Neuronal stem cell (in vitro differentiated cells): ENCODE measurements at places on chromosomes 12 and 14.

GRCh38 chr14:23044840-23045239 lies 2.8 kb downstream of the PSMB11 start:
- no peaks in the 10 kb centered on the region for H3K27me3 ChIP-seq
- peaks cover 5% of the 10 kb centered on the region for H3K4me1 ChIP-seq
- no peak overlapping the region for H3K4me3 ChIP-seq
- H3K36me3 ChIP-seq = peaks cover 16% of the 10 kb centered on the region
- no peak overlapping the region for H3K27ac ChIP-seq
- no peak for DNase-seq

GRCh38 chr14:53517270-53517960 lies 364.3 kb upstream of the DDHD1 start:
- H3K27ac ChIP-seq = no peak overlapping the region
- no peak for DNase-seq
- H3K4me1 ChIP-seq = no peaks in the 10 kb centered on the region
- no peaks in the 10 kb centered on the region for H3K36me3 ChIP-seq

DNA sequence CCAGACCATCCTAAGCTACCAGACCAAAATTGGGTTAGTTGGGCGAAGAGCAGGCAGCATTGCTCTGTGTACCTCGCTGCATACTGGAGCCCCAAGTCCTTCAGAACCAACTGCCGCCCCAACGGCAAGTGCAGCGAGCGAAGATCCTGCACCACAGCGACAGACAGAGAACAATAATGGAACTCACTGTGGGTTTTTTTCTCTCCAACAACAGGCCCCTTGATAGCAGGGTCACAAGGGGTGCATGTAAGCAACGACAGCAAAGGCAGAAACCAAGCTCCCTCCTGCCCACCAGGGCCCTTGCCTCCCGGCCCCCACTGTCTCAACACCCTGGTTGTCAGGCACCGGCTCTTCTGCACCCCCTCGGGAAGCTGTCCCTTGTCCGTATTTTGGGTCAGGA lies 39.0 kb downstream of the RNF34 start:
- no peaks in the 10 kb centered on the region for H3K4me1 ChIP-seq
- peaks cover 57% of the 10 kb centered on the region for H3K36me3 ChIP-seq
- no peak overlapping the region for H3K4me3 ChIP-seq
- H3K27ac ChIP-seq = no peak overlapping the region
- no peaks in the 10 kb centered on the region for H3K27me3 ChIP-seq

- peaks cover 8% of the 10 kb centered on the region for H3K4me1 ChIP-seq
- H3K27ac ChIP-seq = no peak overlapping the region
- no peaks in the 10 kb centered on the region for H3K27me3 ChIP-seq
- peak; percentile 38 for DNase-seq
Measured at GRCh38 chr12:119803381-119803791, 73.7 kb downstream of the CIT start.

DNA sequence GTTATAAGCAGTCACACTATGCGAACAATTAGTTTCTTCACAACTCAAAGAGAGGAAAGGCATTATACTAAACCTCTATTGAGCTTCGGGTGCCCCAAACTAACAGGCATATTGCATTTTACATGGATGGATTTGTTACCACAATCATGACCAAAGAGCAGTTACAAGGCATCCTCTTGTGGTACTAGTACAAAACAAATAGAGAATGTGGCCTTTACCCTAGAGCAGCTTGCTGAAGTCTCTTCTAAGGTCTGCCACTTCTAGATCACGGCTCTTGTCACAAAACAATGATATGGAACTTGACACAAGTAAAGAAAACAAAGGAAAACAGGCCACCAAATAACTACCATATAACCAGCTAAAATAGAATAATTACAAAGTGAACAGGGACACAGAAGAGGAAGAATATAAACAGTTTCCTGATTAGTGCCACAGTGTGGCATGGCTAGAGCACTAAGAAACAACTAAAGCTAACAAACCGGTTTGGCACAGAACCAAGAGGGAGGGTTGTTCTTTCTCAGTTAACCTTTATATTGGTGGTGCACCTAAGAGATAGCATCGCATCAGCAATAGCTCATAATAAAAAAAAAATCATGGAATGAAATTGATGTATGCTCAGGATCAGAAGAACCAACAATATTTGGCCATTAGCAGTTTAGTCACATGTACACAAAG lies 209.7 kb upstream of the ATP2B1 start:
- H3K27ac ChIP-seq = no peak overlapping the region
- no peak for DNase-seq
- no peaks in the 10 kb centered on the region for H3K27me3 ChIP-seq
- no peak overlapping the region for H3K4me3 ChIP-seq
- H3K36me3 ChIP-seq = no peaks in the 10 kb centered on the region

- no peak for DNase-seq
- no peaks in the 10 kb centered on the region for H3K4me1 ChIP-seq
- no peaks in the 10 kb centered on the region for H3K36me3 ChIP-seq
- no peak overlapping the region for H3K27ac ChIP-seq
- no peaks in the 10 kb centered on the region for H3K27me3 ChIP-seq
- H3K4me3 ChIP-seq = no peak overlapping the region
Measured at GRCh38 chr12:103036581-103037214, 79.2 kb downstream of the ASCL1 start.

DNA sequence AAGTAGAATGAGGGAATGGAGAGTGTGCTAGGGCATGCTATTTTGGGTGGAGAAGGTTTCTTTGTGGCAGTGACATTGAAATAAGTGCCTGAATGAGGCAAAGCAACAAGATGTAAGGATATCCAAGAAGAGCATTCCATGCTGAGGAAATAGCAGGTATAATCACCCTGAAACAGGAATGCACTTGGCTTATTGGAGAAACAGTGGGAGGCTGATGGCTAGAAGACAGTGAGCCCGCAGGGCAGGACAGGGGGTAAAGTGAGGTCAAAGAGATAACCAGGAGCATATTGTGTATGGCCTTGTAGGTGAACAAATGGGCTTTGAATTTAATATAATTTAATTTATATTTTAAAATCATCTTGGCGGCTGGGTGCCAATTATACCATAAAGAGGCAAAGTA lies 877.0 kb downstream of the DIO2 start:
- no peaks in the 10 kb centered on the region for H3K36me3 ChIP-seq
- H3K27ac ChIP-seq = peak overlapping the region; percentile 52

DNA sequence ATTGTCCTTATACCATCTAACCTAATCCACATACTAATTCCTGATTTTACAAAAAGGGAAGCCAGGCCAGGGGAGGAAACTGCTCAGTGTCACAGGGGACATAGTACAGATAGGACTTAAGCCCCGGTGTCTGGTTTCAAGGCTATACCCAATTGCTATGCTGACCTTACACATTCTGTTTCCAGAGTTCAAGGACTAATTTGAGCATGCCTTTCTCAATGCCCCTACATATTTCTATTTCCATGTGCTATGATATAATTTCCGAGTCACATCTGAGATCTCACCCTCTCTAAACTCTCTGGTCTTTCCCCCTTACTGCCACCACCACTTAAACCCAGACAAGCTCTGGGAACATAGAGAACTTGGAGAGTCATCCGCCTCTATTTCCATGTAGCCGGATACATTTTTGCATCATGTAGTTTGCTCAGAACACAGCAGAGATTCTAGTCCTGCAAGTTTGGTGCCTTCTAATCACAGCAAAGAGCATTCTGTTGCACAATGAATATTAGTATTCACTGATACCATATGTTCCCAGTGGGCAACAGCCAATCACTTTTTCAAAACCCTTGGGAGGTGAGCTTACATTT lies 34.2 kb downstream of the PPM1H start:
- no peak for DNase-seq
- H3K36me3 ChIP-seq = no peaks in the 10 kb centered on the region
- no peak overlapping the region for H3K27ac ChIP-seq
- no peak overlapping the region for H3K4me3 ChIP-seq
- no peaks in the 10 kb centered on the region for H3K4me1 ChIP-seq
- H3K27me3 ChIP-seq = no peaks in the 10 kb centered on the region

DNA sequence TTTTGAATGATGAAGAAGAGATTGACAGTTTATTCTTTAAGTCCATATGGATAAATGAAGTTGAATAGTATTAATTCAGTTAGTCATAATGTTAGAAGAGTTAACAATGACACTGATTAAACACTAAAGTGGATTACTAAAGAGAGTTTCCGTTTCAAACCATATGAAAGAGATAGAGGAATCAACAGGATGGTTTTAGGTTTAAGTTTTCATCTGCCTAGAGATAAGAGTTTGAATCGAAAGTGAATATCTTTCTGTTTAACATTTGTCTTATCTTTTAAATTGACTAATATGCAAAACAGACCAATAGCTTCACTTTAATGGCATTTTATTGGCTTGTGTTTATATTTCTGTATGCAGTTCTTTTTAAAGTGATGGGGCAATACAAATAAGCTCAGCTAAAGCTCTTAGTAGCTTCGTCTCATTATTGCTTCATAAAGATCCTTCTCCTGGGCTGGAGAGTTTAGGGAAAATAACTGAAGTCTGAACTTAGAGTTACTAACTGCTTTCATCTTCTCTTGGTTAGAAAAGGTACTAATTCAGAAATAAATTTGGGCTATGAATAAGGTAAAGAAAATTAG lies 66.0 kb downstream of the MIPOL1 start:
- H3K36me3 ChIP-seq = no peaks in the 10 kb centered on the region
- no peaks in the 10 kb centered on the region for H3K4me1 ChIP-seq
- H3K27ac ChIP-seq = no peak overlapping the region
- H3K4me3 ChIP-seq = no peak overlapping the region
- DNase-seq = no peak

- H3K27me3 ChIP-seq = no peaks in the 10 kb centered on the region
- no peak overlapping the region for H3K4me3 ChIP-seq
- DNase-seq = peak; percentile 43
- no peaks in the 10 kb centered on the region for H3K4me1 ChIP-seq
- H3K36me3 ChIP-seq = no peaks in the 10 kb centered on the region
Measured at GRCh38 chr12:80763874-80764273, 47.2 kb downstream of the MYF5 start.

DNA sequence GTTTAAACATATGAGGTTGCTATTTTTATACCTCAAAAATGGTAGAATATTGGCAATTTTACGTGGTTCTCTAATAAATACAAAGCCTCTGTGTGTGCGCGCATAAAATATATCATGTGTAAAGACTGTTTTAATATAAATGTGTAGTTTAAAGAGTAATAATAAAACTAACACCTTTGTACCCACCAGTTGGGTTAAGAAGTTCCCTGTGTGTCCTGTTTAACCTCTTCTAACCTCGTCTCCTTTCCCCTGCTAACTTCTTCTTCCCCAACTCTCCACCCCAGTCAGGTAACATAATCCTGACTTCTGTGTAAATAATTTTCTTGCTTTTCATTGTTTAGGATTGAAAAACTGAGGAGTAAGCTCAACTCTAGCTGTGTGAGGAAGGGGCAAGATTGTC lies 47.6 kb upstream of the PSMA6 start:
- H3K4me1 ChIP-seq = no peaks in the 10 kb centered on the region
- no peak overlapping the region for H3K4me3 ChIP-seq
- peaks cover 5% of the 10 kb centered on the region for H3K36me3 ChIP-seq

GRCh38 chr12:108839018-108839889 lies 18.1 kb downstream of the SSH1 start:
- H3K27me3 ChIP-seq = no peaks in the 10 kb centered on the region
- DNase-seq = no peak
- peaks cover 14% of the 10 kb centered on the region for H3K4me1 ChIP-seq
- no peak overlapping the region for H3K27ac ChIP-seq

GRCh38 chr14:63875311-63875710 lies 22.5 kb downstream of the SYNE2 start:
- H3K36me3 ChIP-seq = peaks cover 16% of the 10 kb centered on the region
- no peak overlapping the region for H3K4me3 ChIP-seq
- no peaks in the 10 kb centered on the region for H3K27me3 ChIP-seq
- H3K4me1 ChIP-seq = peaks cover 7% of the 10 kb centered on the region

DNA sequence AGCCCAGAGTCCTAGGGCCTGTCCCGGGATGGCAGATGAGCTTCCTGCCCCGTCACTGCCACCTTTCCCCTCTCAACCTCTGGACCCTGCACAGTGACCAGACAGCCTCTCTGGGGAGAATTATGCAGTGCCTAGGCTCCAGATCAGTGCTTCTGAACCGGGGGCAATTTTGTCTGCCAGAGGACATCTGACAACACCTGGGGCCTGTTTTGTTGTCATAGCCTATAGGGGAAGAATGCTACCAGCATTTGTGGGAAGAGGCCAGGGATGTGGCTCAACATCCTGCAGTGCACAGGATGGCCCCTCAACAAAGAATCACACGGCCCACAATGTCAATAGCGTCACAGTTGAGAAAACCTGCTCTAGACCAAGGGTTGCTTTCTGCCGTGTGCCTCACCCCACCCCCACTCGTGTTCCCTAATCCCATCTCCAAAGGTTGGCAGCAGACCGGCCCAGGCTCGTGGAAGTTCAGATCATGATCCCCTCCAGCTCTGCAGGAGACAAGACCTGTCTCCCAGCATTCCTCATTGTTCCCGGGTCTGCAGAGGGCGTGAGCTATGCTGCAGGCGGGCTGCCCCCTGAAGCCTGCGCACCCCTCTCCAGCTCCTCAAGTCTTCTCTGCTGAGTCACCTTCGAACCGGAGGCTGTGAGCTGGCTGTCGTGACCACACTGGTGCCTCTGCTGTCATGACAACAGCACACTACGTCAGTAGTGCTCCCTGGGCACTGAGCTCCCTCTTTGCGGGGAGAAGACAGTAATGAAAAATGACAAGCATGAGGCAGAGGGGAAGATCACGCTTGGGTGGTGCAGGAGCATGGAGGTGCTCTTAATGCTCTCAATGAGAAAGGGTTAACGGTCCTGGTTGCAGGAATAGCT lies 2.0 kb upstream of the GAPDH start:
- DNase-seq = peak; percentile 69
- peak overlapping the region; percentile 98 for H3K27ac ChIP-seq
- H3K4me1 ChIP-seq = peaks cover 26% of the 10 kb centered on the region
- H3K36me3 ChIP-seq = peaks cover 73% of the 10 kb centered on the region
- peak overlapping the region; percentile 22 for H3K4me3 ChIP-seq

DNA sequence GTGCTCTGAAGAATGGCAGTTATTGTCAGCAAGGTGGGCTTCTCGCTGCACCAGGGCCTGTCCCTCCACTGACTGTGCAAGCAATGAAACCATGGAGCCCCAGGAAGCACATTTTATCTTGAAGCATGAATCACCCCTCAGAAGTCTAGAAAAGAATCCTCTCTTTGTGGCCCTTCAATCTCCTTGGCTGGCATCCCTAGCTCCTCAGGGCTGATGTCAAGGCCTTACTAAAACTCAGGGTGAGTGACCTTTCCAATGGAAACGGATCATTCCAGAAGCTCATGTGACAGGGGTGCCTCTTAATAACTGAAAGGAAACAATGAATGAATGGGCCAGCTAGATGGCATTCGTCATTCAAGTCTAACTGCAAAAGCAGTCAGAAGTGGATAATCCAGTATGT lies 22.3 kb upstream of the PLEKHH1 start:
- H3K27me3 ChIP-seq = peaks cover 58% of the 10 kb centered on the region
- no peak overlapping the region for H3K27ac ChIP-seq
- peaks cover 6% of the 10 kb centered on the region for H3K4me1 ChIP-seq
- H3K36me3 ChIP-seq = no peaks in the 10 kb centered on the region

DNA sequence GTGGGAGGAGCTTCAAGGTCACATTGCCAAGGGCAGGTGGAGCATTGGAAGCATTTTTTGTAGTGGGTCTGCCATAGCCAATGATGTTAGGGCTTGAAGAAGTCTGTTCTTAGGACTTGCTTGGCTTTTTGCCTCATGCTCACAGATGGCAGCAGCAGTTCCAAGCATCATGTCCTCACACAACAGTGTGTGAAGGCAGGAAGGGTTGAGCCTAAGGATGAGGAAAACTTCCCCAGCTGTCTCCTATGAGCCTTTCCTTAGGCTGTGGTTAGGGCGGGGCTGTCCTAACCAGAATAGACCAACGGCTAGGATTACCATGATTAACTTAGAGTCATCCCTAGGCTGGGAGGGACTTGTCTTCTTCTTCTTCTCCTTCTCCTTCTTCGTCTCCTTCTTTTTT lies 76.2 kb upstream of the KCNA1 start:
- no peak overlapping the region for H3K27ac ChIP-seq
- DNase-seq = no peak
- no peaks in the 10 kb centered on the region for H3K27me3 ChIP-seq
- H3K4me3 ChIP-seq = no peak overlapping the region
- H3K4me1 ChIP-seq = no peaks in the 10 kb centered on the region
